Bladder microvascular endothelial cell (primary cell): ENCODE measurements at places on chromosomes 2 and 18. TPM values are rescaled to one million over a fixed set of nuclear protein-coding genes. Genes with fewer than 3 reads are reported as not detected.

Gene TMEM182
- total RNA-seq: 0.16 and 0.76 TPM in 2 replicates

Gene LDLRAD4
- total RNA-seq: 5.8 and 24.7 TPM in 2 replicates

Gene GPBAR1
- 0.06 and 0.16 TPM in 2 replicates for total RNA-seq

Gene PPM1G
- 113 and 147 TPM in 2 replicates for total RNA-seq

Gene SEH1L
- total RNA-seq: 21.2 and 64.4 TPM in 2 replicates

Gene FAM124B
- total RNA-seq: 64.1 and 147 TPM in 2 replicates

Gene PSMA8
- total RNA-seq: not detected in 2 replicates

Gene DCDC2C
- 0.19 TPM in 1 of 2 replicates, not detected in the other for total RNA-seq

Gene SULT1C4
- total RNA-seq: 7.6 and 82.8 TPM in 2 replicates

Gene CNOT11
- total RNA-seq: 13.3 and 14.0 TPM in 2 replicates

Gene WIPF1
- 7.3 and 18.4 TPM in 2 replicates for total RNA-seq

Gene CCDC74B
- total RNA-seq: 0.65 and 0.94 TPM in 2 replicates

Gene SFTPB
- not detected in 2 replicates for total RNA-seq

Gene PLEKHH2
- under 0.01 and 0.25 TPM in 2 replicates for total RNA-seq

Gene CAVIN2
- total RNA-seq: 170 and 293 TPM in 2 replicates

Gene SDC1
- total RNA-seq: 0.65 and 1.4 TPM in 2 replicates

Gene RFTN2
- 7.8 and 14.2 TPM in 2 replicates for total RNA-seq

Gene MARCO
- total RNA-seq: not detected in 2 replicates

Gene TUBA4B
- not detected in 2 replicates for total RNA-seq

Gene PIK3C3
- 22.5 and 71.2 TPM in 2 replicates for total RNA-seq

Gene GPD2
- 49.2 and 58.7 TPM in 2 replicates for total RNA-seq

Gene NFE2L2
- 23.6 and 68.5 TPM in 2 replicates for total RNA-seq

Gene HOXD3
- total RNA-seq: 7.6 and 16.0 TPM in 2 replicates

Gene MDH1B
- 0.16 and 0.19 TPM in 2 replicates for total RNA-seq

Gene RNF152
- total RNA-seq: 22.8 and 123 TPM in 2 replicates

Gene ARHGEF4
- total RNA-seq: under 0.01 and 1.0 TPM in 2 replicates

Gene COMMD1
- total RNA-seq: 27.8 and 29.5 TPM in 2 replicates

Gene MAB21L4
- total RNA-seq: not detected in 2 replicates

Gene GALNT1
- total RNA-seq: 169 and 285 TPM in 2 replicates

Gene ESPNL
- not detected in 2 replicates for total RNA-seq

Gene SPIRE1
- total RNA-seq: 12.8 and 20.1 TPM in 2 replicates

Gene CNDP1
- total RNA-seq: not detected in 2 replicates

Gene ST6GAL2
- 0.25 TPM in 1 of 2 replicates, not detected in the other for total RNA-seq

Gene NETO1
- total RNA-seq: not detected in 2 replicates

Gene MC2R
- not detected in 2 replicates for total RNA-seq

Gene MYL12B
- 509 and 924 TPM in 2 replicates for total RNA-seq

Gene DPP10
- total RNA-seq: not detected in 2 replicates

Gene CCDC150
- 5.0 and 14.6 TPM in 2 replicates for total RNA-seq
